SHP77 treated with DMSO at 0.1 percent for 48 hours (cell line): ENCODE measurements at places on chromosomes 4 and X.

DNA sequence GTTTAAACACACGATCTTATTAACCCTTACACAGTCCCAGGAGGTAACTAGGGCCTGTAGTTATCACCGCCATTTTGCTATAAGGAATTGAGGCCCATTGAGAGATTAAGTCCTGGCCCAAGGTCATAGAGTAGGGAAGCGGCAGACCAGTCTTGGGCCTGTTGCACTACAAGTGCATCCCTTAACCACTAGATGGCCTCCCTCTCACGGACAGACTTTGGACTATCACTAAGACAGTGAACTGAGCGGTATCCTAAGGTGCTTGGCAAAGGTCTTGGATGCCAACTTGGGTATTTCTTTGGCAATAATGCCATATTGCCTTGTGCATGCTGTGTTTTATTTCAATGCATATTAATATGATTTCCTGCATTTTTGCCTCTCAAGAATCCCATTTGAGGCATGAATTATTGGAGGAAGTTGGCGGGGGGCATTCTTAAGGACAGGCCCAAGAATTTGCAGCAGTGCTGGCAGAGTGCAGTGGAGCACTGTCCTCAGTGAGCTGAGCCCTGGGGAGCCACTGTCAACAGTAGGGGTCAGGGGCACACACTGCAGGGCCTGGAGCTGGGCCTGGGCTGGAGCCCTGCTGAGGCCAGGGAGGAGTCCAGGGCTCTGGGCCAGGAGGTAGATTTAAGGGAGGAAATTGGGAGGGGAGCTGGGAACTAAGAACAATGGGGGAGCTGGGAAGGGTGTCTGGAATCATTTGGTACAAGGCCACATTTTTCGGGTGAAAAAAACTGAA lies 147.4 kb downstream of the SMIM20 start:
- DNase-seq = peak; percentile 15

GRCh38 chr4:14749910-14750309 lies 252.4 kb upstream of the CPEB2 start:
- peak; percentile 0 for DNase-seq

DNA sequence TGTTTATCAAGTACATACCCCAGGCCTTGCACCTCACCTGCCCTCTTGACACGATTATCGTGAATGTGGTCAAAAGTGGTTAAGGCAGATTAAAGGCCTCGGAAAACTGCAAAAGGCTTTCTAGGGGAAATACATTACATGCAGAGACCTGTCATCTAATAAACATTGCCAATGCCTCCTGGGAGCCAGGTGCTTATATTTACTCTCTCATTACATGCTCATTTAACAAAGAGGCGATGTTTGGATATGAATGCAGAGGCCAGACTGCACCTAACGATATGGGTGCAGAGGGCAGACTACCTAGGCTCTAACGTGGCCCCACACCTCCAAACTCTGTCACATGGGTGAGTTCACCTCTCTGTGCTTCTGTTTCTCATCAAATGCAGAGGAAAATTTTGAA lies 14.5 kb downstream of the CRMP1 start:
- DNase-seq = no peak

DNA sequence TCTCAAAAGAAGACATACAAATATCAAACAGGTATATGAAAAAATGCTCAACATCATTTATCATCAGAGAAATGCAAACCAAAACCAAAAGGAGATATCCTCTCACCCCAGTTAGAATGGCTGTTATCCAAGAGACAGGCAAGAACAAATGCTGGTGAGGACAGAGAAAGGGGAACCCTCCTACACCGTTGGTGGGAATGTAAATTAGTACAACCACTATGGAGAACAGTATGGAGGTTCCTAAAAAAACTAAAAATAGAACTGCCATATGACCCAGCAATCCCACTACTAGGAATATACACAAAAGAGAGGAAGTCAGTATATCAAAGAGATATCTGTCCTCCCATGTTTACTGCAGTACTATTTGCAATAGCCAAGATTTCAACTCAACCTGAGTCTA lies 83.5 kb downstream of the CDS1 start:
- no peak for DNase-seq

DNA sequence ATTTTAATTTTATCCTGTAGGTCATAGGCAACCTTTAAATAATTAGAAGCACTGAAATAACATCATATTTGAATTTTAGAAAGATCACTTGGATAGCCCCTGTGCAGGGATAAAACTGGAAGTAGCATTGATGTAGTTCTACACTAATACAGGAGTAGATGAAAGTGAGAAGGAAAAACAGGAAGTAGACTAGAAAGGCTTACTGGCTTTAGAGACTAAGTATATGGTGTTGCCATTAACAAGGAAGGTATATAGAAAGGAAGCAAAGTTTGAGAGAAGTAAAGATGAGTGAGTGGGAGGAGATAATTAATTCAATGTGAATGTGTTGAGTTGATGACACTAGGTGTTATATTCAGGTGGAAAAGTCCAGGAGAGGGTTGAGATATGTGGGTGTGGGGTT lies 73.1 kb upstream of the EPGN start:
- no peak for DNase-seq

DNA sequence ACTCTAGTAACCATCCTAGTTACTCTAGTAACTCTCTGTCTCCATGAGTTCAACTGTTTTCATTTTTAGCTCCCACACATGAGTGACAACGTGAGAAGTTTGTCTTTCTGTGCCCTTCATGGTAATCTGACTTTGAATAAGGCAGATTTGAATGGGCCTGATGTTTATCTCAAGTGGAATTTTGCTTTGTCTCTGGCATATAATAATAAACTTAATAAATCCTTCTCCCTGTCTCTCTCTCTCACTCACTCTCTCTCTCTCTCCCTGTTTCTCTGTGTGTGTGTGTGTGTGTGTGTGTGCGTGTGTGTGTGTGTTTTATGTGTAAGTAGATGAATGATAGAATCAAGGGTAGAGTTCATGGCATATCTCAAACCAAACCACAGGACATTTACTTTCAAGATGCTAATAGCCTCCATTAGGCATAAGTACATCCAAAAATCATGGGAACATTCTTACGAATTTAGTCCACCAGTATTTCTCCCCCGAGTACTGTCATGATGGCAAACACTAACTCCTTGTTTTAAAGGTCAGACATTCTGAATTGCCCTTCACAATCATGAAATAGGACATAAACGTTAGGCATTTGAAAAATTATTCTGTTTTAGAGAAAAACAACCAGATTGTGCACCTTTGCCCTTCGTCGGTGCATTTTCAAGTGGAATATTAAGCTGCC lies 193.1 kb downstream of the SPATA18 start:
- no peak for DNase-seq

- no peak for DNase-seq
Measured at GRCh38 chrX:18886005-18886343, 97.9 kb downstream of the PHKA2 start.

- no peak for DNase-seq
Measured at GRCh38 chr4:90001023-90001422, 106.4 kb downstream of the MMRN1 start.

DNA sequence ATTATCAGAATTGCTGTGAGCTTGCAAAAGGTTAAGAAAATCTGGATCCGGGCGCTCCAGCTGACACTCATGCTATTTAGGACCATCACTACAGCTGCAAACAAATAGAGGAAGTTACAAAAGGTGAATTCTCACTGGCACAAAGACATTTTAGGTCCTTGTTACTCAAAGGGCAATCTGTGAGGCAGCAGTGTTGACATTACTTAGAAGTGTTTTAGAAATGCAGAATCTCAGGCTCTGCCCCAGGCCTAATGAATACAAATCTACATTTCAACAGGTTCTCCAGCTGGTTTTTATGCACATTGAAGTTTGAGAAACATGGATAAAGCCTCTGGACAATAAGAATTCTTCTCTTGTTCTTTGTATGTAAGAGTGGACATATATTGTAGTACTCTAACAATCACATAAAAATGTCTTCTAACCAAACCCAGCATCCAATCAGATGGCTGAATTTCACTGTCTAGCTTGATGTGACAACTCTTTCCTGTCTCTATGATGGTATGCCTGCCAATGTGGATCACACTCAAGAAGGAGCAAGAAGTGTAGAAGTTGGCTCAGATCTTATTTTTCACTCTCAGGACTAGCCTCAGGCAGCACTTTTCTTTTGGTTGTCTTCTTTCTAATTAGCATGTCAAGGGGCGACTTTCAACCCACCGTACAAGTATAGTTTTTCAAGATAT lies 18.8 kb downstream of the SLC7A11 start:
- DNase-seq = no peak

- peak; percentile 31 for DNase-seq
Measured at GRCh38 chr4:65791812-65792308, 121.6 kb upstream of the EPHA5 start.

- no peak for DNase-seq
Measured at GRCh38 chr4:686413-687040, 2.4 kb downstream of the SLC49A3 start.

DNA sequence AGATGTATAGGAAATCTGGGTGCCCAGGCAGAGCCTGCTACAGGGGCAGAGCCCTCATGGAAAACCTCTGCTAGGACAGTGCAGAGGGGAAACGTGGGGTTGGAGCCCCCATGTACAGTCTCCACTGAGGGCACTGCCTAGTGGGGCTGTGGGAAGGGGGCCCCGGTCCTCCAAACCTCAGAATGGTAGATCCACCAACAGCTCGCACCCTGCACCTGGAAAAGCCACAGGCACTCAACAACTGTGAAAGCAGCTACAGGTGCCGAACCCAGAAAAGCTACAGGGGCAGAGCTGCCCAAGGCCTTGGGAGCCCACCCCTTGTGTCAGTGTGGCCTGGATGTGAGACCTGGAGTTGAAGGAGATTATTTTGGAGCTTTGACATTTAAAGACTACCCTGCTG lies 5.4 kb upstream of the XPNPEP2 start:
- no peak for DNase-seq

GRCh38 chr4:133565379-133565778 lies 416.3 kb downstream of the PCDH10 start:
- peak; percentile 46 for DNase-seq

- DNase-seq = no peak
Measured at GRCh38 chr4:43379016-43379415, 486.5 kb downstream of the GRXCR1 start.
